ENCODE measurements at places on chromosomes 2 and 18.

DNA sequence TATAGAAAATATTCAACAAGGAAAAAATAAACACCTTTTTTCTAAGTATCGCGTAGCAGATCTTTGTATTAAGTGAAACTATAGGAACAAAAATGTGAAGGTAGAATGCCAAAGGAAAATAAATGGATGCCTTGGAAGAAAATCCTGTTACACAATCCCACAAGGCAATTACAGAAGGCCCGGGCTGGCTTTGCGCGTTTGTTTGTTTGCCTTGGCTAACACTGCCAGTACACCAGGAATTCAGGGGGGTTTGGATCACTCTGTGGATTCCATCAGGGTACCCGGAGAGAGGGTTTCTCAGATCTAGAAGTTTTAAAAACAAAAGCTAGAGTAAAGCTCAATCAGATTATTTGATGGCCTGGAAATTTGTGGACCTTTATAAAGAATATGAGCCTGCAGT, 478.3 kb downstream of the FBXO15 start:
- peak; percentile 86 for DNase-seq

- DNase-seq = peak; percentile 28
These were observed 48.2 kb upstream of the PAPOLG start for GRCh38 chr2:60707750-60708371.

DNA sequence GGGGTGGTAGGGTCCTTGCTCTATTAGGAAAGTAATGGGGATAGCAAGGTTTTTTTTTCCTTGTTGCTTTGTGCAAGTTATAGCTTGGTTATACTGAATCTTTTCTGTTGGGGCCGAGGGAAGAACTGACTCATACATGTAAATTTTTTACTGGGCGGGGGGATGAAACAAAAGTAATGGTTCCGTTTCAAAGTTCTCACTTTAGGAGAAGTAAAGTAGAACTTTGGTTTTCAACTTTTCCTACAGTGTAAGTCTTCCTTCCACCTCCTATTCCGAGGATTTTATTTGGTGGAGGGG, 1.1 kb downstream of the AFTPH start:
- DNase-seq = peak; percentile 16

DNA sequence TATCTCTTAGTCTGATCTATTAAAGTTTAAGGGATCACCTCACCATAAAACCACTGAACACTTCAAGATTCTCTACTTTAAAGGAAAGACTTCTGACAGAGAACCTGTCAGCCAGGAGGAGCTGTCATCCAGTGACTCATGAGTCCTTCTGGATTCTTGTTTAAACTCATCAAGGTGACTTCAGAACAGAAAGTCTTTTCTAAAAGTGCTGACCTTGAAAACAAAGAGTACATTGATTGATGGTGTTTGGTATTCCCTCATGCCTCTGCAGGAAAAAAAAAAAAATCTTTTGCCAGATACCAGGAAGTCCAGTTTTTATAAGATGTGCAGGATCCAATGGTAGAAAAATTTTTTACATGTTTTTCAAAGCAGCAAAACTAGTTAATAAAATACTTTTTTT, 12.3 kb downstream of the DSG2 start:
- no peak for DNase-seq

DNA sequence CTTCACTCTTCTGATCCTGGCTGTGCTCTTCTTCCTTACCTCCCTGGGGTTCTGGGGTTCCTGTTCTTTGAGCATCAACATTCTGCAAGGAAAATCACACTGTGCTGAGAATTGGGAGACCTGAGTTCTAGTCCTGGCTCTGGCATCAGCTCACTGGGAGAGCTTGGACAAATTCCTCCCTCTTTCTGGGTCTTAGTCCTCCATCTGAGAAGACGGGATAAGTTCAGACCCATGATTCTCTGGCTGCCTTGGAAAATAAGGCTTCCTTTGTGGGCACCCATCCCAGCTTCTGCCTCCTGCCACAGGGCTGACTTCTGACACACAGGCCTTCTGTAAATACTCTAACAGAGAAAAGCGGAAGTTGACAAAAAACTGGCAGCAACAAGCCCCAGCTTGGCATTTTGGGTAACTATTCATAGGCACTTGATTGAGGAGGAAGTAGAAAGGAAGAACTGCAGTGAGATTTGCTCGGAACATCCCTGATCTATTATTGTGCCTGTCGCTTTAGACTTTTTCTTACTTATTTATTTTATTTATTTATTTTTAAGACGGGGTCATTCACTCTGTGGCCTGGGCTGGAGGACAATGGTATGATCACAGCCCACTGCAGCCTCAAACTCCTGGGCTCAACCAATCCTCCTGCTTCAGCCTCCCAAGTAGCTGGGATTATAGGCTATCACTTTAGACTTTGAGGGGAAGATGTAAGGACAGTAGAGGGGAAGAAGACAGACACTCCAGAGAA, 7.9 kb downstream of the PCBP1 start:
- peak; percentile 67 for DNase-seq

DNA sequence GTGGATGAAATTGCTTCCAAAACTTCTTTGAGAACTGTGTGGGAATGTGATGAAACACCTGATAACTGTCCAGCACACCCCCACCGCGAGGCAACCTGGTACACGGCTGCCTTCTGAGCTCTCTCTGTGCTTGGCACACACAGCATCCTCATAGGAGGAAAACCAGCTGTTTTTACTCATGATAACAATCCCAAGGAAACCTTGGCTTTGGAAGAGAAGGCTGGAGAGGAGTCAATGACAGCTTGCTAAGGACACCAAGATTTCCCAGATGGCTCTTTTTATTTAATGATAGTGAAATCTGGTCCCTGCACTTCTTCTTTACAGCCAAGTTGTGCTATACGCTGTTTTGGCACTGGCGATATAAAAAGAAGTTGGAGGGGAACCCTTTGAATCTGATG, 232.5 kb upstream of the FN1 start:
- DNase-seq = no peak

DNA sequence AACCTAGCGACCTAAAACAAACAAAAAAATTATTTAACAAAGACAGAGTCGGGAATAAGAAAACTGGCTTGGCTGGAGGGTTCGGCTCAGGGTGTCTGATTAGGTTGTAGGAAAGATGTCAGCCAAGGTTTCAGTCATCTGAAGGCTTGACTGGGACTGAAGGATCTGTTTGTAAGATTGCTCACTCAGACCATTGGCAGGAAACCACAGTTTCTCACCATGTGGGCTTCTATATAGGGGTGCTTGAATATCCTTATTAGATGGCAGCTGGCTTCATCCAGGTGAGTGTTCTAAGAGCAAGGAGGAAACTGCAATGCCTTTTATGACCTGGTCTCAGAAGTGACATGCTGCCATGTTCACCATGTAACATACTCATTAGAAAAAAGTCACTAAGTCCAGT, 999 bp upstream of the IL36B start:
- DNase-seq = no peak

GRCh38 chr2:158315803-158316414, 140.6 kb downstream of the CCDC148 start:
- no peak for DNase-seq

DNA sequence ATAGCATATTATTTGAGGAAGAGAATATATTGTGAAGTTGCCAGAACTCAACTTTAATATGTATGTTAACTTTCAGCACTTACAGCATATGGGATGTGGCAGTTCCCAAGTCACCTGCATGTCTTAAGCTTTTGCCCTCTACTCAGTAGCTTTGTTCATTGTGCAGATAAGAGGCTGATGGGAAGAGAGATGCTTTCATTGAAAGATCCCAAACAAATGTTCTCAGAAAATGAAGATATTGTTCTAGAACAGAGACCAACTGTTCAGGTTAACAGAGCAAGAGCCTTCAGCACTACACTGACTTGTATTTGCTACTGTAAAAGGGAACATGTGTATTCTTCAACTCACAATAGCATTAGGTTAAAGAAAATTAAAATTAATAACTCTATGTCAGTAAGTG, 28.1 kb downstream of the GAREM1 start:
- DNase-seq = no peak

DNA sequence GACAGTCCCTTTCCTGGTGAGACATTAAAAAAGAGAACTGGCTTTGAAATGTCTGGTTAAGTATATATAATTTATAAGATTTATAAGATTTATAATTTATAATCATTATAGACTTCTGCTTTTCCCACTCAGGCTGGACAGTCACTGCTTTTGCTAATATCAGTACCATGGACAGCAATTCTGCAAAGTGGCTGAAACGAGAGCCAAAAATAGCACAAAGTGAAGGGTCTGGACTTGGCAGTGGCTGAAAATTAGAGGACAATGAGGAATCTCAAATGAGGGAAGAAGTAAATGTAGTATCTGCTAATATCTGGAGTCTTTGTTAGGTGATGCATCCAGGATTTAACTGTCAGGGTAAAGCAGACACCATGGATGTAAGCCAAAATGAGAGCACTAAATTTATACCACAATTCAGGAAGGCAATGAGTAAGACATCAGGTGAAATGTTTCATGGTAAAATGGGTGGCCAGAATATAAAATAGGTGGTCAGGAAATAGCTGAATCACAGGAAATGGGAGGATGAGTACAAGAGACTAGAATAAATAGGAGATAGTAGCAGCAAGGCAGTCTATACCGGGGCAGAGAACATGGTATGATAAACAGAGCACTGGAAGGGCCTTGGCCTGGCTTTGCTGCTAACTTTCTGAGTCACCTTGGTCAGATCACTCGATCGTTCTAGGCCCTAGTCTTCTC, 39.6 kb upstream of the BOD1L2 start:
- peak; percentile 43 for DNase-seq

DNA sequence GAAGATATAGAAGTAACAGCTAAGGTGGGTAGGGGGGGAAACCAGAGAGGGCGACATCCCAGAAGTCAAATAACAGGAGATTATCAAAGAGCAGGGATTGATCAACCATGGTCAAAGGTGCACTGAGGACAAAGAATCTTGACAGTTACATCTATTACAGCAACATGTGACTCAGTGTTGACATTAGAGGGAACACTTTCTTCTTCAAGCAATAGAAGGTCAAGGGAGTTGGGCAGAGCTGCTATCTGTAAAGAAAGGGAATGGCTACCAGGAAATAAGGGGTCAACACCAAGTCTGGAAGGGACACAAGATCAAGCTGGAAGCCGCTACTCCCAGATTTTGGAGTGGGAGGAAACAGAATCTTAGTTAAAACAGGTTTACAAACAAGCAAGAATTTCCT, 611.0 kb downstream of the TSN start:
- DNase-seq = no peak
